MCF 10A (cell line): ENCODE measurements at places on chromosomes 12 and 14. TPM values are rescaled to one million over a fixed set of nuclear protein-coding genes. Genes with fewer than 3 reads are reported as not detected.
A peak's percentile ranks its signal among the peaks of the same experiment; 100 is the strongest.

CD163L1 gene
- 2.1 and 3.5 TPM in 2 replicates for total RNA-seq

NUAK1 gene
- 2.6 and 3.4 TPM in 2 replicates for total RNA-seq

CFAP251 gene
- total RNA-seq, result 19.7 and 23.5 TPM in 2 replicates

GRCh38 chr14:77151918-77152588 is 10.5 kb upstream of the ZDHHC22 start:
- no peaks in the 10 kb centered on the region for H3K36me3 ChIP-seq
- H3K4me3 ChIP-seq, result no peak overlapping the region
- DNase-seq, result peak; percentile 31
- H3K27me3 ChIP-seq, result peaks cover 4% of the 10 kb centered on the region

DNA sequence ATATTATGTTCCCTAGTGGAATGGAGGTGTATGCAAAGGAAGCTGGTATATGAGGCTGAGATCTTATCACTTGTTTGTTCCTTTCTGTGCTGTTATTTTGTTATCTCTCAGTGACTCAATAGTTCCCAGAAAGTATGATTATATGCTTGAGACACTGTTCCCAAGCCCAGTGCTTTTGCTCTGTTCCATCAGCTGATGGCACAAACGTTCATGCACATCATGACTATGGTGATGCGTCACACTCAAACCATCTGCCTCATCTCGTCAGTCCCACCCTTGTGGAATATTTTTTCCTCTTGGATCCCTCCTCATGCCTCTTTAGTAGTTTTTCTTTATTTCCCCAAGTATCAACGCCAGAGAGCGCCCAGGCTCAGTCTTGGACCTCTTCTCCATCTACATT is 786.9 kb downstream of the AACS start:
- no peaks in the 10 kb centered on the region for H3K4me1 ChIP-seq
- no peak overlapping the region for H3K4me3 ChIP-seq
- DNase-seq, result no peak
- H3K27me3 ChIP-seq, result no peaks in the 10 kb centered on the region
- H3K36me3 ChIP-seq, result no peaks in the 10 kb centered on the region

KMT2D gene
- total RNA-seq, result 76.9 and 92.5 TPM in 2 replicates

GRCh38 chr12:98422359-98422758 is 93.0 kb upstream of the TMPO start:
- no peak for DNase-seq
- H3K36me3 ChIP-seq, result no peaks in the 10 kb centered on the region
- H3K4me3 ChIP-seq, result no peak overlapping the region
- no peaks in the 10 kb centered on the region for H3K27me3 ChIP-seq
- H3K4me1 ChIP-seq, result peaks cover 42% of the 10 kb centered on the region
- H3K27ac ChIP-seq, result no peak overlapping the region

GRCh38 chr12:94225947-94226630 is 77.7 kb downstream of the PLXNC1 start:
- no peak for DNase-seq
- H3K36me3 ChIP-seq, result no peaks in the 10 kb centered on the region
- no peak overlapping the region for H3K4me3 ChIP-seq
